ENCODE measurements at places on chromosomes 5 and 9.

DNA sequence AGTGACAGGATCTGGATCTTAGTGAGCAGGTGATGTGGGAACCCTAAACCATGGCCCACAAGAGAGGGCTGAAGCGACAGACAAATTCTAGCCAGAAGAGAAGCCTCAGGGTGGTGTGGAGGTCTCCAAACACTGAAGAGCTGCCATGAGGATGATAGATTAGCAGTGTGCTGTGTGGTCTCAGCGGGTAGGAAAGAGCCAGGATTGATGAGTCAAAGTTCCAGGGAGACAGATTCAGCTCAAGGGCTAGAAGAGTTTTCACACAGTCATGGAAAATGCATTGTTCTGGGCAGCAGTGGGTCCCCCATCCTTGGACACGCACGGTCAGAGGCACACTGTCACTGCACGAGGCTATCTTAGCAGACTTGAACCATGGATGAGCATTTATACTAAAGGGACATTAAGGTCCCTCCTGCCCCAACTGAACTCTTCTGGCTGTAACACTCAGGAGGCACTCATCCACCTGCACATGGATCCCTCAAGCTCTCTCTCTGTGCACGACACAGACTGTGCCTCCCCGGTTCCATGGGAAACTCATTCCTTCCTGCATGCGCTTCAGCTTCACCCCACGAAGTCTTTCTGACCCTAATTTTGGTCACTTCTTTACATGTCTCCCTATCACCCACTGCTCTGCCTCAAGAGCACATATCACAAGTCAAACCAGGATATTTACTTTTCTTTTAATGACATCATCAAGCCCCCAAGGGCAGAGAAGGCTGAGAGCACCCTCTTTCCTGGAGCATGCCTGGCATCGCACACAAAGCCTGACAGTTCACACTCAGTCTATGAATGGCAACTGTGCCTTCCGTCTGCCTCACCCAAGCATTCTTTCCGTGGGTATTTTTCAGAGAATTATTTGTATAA, 84.8 kb downstream of the TLE1 start:
- DNase-seq = no peak

DNA sequence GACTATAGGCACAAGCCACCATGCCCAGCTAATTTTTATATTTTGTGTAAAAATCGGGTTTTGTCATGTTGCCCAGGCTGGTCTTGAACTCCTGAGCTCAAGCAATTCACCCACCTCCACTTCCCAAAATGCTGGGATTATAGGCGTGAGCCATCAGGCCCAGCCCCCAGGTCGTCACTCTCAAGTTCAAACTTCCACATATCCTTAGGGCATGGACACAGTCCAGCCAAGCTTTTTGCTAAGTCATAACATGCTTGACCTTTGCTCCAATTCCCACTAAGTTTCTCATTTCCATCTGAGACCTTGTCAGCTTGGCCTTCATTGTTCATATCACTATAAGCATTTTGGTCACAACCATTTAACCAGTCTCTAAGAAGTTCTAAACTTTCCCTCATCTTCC, 43.9 kb upstream of the ARAP3 start:
- no peak for DNase-seq

DNA sequence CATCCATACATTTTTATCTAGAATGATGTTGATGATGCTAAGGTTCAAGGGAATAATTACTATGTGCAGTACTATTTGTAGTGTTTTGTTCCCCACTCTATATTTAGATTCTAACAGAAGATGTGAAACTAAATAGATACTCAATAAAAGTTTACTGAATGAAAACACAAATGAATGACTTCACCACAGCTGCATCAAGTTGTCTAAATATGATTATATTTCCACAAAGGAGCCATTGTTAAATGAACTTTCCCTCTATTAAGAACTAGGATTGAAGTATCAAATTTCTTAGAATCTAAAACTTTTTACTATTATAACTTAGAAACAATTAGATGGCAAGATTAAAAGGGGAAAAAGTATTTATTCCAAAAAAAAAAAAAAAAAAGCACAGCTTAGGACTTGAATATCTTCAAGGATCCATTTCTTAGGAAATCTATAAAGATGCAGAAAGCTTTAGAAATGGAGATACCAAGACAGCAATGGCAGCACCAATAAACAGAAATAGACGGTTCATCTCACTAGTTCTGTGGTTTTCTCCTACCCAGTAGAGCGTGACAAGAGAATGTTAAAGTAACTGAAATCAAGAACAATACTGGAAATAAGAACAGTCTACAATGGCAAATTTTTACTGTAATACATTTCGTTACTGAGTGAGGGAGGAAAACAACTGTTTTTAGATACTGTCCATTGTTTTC, 347.6 kb downstream of the EBF1 start:
- DNase-seq = no peak

GRCh38 chr5:142602720-142603245, 83.1 kb downstream of the FGF1 start:
- DNase-seq = no peak

GRCh38 chr5:165783024-165783423, 2277.6 kb downstream of the MAT2B start:
- no peak for DNase-seq

DNA sequence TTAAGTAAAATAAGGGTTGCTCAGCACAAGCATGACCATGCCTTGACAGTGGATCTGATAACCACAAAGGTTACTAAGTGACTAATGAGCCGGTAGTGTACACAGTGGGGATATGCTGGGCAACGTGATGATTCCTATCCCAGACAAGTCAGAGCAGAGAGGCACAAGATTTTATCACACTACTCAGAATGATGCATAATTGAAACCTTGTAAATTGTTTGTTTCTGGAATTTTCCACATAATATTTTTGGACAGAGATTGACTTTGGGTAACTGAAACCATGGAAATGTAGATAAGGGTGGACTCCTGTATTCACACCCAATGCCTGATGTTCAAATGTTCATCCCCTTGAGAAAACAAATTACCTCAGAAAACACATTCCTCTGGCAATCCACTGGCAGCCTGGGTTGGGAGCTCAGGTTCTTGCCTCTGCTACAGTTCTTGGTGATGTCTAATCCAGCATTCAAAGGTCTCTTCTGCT, 16.2 kb upstream of the ERAP1 start:
- no peak for DNase-seq

DNA sequence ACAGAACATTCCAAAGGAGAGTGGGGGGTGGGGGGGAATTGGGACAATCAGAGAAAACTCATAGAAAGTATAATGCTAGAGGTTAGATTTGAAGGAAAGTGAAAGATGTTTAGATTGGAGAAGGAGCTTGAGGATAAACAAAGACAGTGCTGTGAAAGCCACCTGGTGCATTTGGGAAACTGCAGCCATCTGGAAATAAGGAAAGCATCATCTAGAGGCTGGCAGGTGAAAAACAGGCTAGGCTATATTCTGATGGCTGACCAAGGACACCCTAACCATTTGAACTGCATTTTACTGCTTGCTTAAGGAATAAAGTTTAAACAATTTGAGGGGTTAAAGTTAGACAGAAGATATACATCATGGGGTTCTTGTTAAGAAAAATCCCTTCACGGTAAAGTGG, 296.4 kb downstream of the CETN3 start:
- DNase-seq = no peak

GRCh38 chr5:173881811-173882575, 6.2 kb upstream of the CPEB4 start:
- DNase-seq = no peak

DNA sequence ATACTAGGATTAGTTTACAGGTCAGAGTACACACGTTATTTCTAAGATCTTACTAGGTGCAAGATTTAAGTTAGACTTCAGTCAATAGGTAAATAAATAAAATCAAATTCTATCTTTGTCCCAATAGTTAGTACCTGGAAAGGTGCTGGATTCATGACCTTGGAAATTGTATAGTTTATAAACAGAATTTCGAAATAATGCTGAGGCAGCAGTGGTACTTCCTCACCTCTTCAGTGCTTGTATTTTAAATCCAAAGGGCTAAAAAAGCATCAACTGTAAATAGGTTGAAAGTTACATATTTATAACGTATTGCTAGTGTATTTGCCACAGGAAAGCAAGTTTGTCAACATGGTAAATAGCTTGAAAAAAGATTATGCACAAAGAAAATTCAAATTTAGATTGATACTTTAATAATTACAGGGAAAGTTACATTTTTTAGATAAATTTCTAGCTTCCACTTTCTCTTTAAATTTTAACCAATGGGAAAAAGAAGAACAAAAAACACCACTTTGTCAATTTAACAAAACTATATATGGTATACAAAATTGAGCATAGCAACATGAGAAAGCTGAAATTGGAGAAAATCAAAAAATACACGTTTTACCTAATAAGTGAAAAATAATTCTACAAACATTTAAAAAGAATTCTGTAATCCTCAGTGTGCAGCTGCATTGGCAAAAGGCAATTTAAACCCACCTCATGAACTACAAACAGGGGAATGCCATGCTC, 46.5 kb downstream of the NR3C1 start:
- DNase-seq = no peak

DNA sequence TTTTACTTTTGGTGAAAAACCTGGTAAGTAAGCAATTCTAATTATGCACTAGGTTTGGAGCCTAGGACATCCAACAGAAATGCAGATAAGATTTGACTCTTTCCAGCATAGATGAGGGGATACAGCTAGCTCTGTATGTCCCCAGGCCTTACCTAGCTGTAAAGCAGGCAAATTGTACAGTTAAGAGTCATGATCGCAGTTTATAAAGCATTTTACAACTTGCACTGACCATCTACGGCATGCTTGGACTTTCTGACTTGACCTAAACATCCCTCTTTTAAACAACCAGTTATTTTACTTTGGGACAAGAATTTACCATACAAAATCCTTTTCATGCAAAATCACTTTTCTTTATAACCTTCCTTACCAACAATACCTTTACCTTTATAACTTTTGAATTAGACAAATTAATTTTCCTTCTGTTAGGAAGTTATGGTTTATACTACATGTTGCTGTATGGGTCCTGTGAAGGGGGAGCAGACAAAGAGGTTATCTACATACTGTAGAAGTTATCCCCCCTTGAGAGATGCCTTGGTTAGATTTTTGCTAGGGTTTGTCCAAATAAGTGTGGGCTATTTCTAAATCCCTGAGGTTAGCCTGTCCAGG, 36.8 kb downstream of the FGD3 start:
- DNase-seq = no peak

- no peak for DNase-seq
Observed at GRCh38 chr5:5271786-5272321, 131.7 kb downstream of the ADAMTS16 start.

- no peak for DNase-seq
Observed at GRCh38 chr5:174678107-174678506, 46.3 kb upstream of the MSX2 start.

DNA sequence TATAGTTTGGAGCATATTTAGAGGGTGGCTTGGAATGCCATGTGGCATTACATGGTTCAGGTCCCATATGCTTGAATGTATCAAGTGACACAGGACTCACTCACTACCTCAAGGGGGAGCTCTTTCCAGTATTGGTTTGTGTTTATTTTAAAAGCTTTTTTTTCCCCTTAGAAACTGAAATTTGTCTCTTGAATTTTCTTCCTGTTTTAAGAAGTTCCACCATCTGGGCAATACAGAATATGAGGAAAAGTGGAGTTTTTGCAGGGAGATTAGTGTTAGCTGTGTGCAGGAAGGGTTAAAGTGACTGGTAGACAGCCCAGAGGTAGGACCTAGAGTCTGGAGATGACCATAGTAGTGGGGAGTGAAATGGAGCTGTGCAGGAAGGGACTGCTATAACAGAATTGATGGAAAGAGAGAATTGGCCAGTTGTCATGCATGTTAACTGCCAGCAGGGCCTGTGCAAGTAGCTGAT, 36.6 kb downstream of the CTNNA1 start:
- no peak for DNase-seq

DNA sequence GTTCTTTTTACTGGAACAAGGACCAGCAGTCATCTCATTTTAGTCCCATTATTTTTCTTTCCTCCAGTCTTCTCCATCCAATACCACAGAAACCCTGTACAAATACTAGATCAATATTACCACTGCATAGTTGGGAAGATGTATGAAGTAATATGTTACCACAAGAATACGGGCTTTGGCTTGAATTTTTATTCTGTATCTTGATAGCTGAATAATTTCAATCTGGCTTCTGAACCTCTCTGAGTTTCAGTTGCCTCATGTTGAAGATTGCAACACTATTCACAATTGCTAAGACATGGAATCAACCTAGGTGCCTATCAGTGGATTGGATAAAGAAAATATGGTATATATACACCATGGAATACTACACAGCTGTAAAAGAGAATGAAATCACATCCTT, 82.9 kb downstream of the SGCD start:
- DNase-seq = no peak

DNA sequence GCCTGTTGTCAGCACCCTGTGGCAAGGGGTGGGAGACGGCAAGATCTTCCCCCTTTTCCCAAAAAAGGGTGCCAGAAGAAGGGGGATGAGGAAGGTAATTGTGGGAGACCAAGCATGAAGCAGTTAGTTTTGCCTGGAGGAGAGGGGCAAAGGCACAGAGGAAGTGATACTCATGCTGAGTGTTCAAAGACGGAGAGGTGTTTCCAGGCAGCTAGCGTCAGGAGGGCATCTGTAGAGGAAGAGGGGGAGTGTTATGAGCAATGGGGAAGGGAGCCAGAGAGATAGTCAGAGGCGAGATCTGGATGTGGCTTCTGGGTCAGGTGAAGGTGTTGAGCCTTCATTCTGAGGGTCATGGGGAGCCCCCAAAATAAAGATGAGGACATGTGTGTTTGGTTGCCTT, 26.9 kb upstream of the ADAM19 start:
- DNase-seq = no peak

DNA sequence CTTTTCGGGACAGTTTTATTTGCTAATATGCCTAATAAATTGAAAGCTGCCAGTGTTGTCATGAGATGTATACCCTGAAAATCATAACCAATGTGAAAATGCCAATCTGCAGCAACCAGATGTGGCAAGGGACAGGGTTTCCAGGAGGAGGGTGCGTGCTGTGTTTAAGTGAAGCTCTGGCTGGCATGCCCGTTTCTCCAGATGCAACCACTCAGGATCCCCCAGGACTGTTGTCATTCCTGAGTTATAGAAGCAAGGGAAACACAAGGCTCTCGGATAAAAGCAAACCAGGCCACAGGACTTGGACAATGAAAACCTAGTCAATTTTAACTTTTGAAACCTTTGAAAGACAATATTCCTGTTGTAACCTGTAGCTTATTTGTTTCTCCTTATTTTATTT, 360.2 kb downstream of the SLIT3 start:
- DNase-seq = no peak

All from stimulated activated CD4-positive, alpha-beta T cell treated with anti-CD3 and anti-CD28 coated beads, Interleukin-1b, Interleukin-23, amount 100 ng/mL, for 1 hour (primary cell).